Germinal center (tissue), 1 donor: ENCODE measurements at places on chromosomes 3 and 15.

DNA sequence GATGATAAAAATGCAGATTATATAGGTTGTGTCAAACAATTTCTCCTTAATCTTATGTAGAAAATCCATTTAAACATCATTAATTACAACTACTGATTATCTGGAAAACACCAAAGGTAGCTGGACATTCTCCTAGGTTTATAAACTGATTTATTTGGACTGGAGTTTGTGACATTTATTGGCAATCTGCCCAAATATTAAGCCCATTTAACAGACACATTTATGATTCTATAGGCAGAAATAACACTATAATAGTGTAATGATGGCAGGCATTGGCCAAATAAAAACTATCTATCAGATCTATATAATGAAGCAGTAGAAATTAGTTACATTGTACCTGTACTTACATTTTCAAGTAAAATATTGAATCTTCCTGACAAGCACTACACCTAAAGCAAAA is 117.8 kb downstream of the TFDP2 start:
- no peak for DNase-seq

DNA sequence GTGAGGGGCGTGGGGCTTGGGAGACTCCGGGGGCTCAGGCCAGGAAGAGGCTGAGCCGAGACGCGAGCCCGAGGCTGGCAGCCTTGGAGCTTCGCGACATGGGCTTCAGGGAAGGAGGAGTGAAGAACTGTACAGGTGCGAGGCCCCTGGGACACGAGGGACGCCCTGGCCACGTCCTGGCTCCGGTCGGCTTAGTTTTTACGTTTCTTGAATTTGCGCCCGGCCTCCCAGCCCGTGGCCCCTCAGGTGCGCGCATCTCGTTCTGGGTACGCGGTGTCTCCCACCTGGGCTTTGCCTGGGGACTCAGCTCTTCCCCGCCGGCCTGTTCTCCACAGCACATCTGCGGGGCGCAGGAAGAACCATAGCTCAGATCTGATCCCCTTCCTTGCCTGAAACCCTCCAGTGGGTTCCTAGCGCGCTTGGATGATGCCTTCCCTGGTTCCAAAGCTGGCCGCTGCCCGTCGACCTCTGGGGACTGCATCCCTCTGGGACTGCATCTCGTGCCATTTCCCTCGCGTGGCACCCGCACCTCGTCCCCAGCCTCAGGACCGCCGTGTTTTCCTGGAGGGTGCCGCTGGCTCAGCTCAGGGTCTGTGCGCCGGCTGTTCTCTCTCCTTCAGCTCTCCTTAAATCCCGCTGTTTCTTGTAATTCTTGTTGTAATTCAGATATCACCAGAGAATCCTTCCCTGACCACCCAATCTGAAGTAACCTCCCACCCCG is 614 bp downstream of the CHCHD6 start:
- DNase-seq, result no peak

DNA sequence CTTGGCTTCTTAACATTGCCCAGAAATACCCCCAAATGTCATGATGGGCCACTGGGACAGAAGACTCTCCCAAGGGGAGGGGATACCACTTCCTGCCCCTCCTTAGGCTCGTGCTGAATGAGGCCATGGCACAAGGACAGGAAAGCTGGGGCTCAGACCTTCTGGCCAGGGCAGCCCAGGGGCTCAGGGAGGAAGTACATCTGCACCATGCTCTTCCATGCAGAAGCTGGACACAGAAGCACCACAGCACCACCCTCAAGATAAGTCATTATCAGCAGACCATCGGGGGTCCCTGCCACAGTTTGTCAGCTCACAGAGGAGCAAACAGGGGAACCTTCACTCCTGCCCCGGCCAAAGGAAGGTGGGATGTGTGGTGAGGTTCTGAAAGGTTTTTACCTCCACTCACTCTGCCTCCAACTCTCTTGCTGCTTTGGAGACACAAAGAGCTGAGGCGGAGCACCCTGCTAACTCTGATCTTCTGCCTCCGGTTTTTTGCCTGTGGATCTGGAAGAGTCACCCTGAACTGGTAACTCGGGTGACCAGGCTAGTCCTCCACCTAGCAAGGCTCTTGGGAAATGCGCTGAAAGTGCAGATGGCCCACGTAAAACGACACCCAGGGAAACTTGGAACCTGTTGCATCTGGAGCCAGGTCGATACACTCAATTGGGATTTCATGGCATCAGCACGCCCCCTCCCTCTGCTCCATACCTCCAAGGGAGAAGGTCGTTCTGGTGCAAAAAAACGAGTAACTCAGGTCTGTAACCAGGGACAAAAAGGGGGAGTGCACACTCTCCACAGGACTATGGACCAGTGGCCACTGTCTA is 8.3 kb downstream of the BMF start:
- DNase-seq, result no peak

- DNase-seq, result no peak
Observed at GRCh38 chr15:38864122-38864521, 299.5 kb upstream of the RASGRP1 start.

DNA sequence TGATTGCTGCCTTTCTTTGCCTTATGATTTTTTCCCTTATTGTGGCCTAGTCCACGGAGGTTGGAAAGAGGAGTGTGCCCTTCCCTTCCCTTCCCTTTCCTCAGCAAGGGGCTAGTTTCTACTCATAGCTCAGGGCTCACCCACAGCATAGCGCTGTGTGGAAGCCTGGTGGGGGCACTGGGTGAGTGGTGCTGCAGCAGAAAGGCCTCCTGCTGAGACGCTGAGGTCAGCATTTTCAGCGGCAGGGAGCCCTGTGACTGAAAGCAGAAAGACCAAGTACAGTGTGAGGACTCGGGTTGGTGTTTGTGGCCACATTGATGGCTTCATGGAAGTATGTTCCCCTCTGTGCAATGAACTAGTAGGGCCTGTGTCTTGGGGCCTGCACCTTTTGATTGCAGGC is 21.9 kb downstream of the CACNA1D start:
- no peak for DNase-seq

- DNase-seq, result no peak
Observed at GRCh38 chr3:184166671-184167070, 8.0 kb upstream of the AP2M1 start.

DNA sequence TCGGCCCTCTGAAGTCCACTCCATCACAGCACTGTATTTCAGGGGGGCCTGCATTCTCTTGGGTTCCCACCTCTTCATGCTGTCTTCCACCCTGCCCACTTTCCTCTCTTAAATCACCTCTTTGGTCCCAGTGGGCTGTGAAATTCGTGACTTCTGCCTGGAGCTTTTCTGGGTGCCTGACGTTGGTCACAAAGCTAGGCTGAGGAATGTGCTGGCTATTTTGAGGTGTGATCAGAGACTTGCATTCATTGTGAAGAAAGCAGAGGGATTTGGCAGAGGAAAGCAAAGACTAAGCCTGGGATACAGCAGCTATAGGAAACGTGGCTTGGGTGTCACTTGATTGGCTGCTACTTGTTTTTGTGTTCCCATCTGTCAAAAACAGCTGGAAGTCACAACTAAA is 202.5 kb downstream of the SATB1 start:
- no peak for DNase-seq

GRCh38 chr3:189664311-189664710 is 33.1 kb downstream of the TP63 start:
- no peak for DNase-seq

GRCh38 chr15:99703603-99704443 is 29.4 kb downstream of the LYSMD4 start:
- DNase-seq, result peak; percentile 48

GRCh38 chr3:29936054-29936453 is 655.2 kb downstream of the RBMS3 start:
- no peak for DNase-seq

- DNase-seq, result no peak
Observed at GRCh38 chr3:97515076-97515475, 249.5 kb upstream of the ARL6 start.

DNA sequence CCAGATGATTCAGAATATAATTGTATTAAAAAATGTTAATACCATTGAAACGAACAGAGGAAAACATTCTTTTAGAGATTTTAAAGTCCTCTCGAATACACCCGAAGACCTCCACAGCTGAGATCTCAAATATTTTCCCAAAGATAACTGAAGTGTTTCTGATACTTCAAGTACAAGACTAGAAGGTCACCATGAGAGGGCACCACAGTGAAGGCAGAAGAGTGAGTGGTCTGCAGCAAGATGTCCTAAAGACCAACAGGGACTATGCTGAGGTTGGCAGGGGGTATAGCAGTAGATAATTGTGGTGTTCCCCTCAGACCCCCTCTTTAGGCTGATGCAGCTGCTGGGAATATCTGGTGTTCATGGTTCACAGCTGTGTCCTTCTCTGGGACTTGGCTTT is 156.5 kb downstream of the PDCD6IP start:
- DNase-seq, result no peak

GRCh38 chr3:76500746-76501275 is 539.1 kb upstream of the ROBO2 start:
- DNase-seq, result no peak

DNA sequence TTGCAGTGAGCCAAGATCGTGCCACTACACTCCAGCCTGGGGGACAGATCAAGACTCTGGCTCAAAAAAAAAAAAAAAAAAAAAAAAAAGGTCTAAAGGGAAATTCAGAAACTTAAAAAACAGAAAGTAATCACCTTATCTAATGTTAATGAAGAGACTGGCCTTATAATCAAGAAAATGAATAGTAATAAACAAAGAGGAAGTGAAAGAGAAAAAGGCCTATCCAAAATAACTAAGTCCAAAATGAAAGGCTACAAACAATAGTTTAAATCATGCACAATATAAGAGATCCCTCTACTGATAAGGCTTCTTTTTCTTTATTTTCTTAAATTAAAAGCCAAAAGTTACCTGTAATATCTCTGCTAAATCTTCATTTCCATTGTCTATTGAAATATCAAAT is 37.1 kb upstream of the HDC start:
- peak; percentile 10 for DNase-seq

GRCh38 chr3:154926721-154927120 is 153.4 kb upstream of the MME start:
- DNase-seq, result no peak
